ENCODE measurements at places on chromosomes 2 and 18.
A peak's percentile ranks its signal among the peaks of the same experiment; 100 is the strongest.

- DNase-seq = peak; percentile 54
These were observed 3.3 kb upstream of the ZBTB7C start for GRCh38 chr18:48412339-48412929.

GRCh38 chr2:13052547-13052946, 335.8 kb downstream of the TRIB2 start:
- DNase-seq = no peak

GRCh38 chr18:50706651-50707050, 113.2 kb downstream of the MRO start:
- DNase-seq = no peak

DNA sequence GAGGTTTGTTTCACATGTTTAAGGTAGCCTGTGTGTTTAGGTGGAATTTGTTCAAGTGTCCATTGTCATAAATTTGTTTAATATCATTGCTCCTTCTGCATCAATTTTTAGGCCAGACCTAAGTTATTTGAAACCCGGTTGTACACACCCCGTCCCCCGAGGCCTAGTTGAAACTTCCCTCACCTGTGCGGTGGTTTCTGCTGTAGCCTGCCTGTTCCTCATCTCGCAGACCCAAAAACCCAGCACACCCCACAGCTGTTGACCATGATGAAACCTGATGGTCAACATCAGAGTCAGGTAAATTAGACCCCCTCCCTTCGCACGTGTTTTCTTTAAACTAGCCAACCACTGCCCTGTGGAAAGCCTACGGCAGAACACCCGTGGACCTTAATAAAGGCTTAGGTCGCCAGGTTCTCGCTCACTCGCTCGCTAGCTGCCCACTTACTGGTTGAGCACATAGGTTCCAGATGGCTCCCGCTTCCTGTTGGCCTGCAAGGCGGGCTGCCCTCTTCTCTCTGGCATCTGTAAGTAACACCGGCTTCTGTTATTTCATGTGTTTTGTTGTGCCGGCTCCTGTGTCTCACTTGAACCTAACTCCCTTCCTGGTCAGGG, 64.4 kb downstream of the EML6 start:
- DNase-seq = no peak

- no peak for DNase-seq
These were observed 71.3 kb upstream of the PPM1B start for GRCh38 chr2:44097322-44097907.

GRCh38 chr2:122238006-122238559, 482.6 kb downstream of the TSN start:
- no peak for DNase-seq

DNA sequence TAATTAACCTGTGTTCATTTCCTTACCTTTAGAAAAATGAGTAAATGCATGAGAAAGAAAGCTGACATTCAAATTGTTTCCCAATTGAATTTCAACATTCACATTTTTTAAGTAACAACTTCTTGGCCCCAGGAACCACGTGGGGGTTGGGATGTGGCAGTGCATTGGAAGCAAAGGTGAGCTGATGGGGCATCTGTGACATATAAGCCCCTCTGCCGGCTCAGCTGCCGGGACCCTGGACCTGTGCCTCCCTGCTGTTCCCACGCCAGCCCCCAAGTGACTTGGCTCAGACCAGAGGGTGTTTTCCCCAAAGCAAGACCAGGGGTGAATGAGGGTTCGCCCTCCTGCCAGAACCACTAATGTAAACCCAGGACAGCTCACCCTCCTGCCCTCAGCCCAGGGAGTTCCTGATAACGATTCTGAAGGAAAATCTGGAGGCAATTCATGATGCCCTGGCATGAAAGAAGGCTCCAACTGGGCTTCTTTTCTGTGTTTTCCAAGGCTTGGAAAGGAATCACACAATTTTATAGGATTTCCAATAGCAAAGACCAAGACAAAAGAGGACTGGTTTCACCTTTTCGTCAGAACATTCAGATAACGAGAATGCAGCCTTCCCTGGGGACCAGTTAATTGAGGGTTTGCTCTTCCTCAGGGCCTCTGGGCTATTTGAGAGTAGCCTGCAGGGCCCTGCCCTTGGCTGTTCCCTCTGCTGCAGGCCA, 193.2 kb upstream of the TWIST2 start:
- no peak for DNase-seq

DNA sequence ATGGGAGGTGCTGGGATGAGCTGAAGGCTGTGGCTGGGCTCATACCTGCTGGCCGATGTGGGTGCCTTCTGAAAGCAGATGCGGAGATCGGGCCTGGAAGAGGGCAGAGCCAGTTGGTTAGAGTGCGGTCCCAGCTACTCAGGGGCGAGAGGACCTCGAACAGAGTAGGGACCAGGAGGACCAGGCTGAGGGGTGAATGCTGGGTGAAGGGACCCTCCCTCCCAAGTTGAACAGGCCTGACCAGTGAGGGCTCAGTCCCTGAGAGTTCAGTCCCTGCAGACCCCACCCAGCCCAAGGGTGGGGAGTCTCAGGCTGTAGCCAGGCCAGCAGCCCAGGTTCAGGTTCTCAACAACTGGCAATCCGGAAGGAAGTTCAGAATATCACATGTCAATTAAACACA, 232.8 kb upstream of the HS6ST1 start:
- no peak for DNase-seq

DNA sequence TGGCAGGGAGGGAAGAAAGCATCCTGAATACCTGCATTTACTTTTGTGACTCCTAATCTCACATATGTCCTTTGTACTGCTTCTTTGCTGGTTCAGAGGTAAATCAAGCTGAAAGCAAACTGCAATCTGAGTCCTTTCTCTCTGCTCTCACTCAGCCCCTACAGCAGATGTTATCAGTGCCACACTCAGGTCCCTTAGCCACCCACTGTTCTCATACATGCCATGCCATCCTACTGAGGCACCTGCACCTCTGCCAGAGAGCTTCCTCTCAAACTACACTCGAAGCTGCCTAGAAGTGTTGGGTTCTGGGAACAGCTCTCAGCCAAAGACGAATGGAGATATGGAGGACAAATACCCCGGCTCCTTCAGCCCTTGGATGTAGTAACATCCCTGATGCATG, 244.5 kb downstream of the TXNL1 start:
- DNase-seq = no peak

GRCh38 chr2:1591978-1592907, 152.1 kb downstream of the PXDN start:
- DNase-seq = no peak

- no peak for DNase-seq
These were observed 680.8 kb downstream of the NYAP2 start for GRCh38 chr2:226080334-226080733.

DNA sequence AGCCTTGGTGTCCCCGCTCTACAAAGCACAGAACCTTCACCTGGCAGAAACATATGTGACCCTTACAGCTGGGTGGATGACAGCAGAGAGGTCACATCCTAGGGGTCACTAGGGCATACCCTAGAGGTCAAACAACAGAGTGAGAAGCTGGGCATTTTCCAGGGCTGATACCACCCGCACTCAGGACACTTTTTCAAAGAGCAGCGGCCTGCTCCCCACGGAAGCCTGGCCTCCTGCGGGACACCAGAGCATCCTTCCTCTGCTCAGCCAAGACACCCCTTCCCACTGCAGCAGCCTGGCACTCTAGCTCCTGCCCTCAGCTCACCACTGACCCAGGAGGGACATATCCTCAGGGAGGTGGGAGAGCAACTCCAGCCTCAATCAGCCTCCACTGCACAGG, 86.0 kb downstream of the GALNT14 start:
- DNase-seq = no peak

- peak; percentile 48 for DNase-seq
These were observed 142.8 kb downstream of the NDUFA10 start for GRCh38 chr2:239882331-239882732.

DNA sequence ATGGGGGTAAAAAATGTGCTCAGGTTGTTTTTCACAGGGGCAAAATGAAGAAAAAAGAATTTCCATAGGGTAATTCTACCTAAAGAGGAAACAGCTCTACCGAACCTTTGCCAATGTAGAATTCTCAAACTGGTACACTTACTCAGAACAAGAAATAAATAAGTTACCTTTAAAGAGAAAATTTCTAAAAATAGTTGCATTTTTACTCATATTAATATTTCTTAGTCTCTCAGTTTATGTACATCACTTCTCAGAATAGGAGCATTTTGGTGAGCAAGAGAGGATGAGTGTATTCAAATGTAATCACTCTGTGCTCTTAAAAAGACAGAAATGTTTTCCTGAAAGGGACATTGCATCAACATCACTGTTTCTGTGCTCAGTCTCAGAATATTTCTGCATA, 574.7 kb upstream of the SLC8A1 start:
- DNase-seq = no peak

- no peak for DNase-seq
These were observed 333.7 kb downstream of the RND3 start for GRCh38 chr2:150153646-150154307.

GRCh38 chr2:32516567-32516966, 111.3 kb upstream of the TTC27 start:
- no peak for DNase-seq

GRCh38 chr2:210762604-210763588, 206.5 kb downstream of the CPS1 start:
- DNase-seq = no peak

GRCh38 chr2:142426064-142426463, 295.2 kb upstream of the LRP1B start:
- no peak for DNase-seq

DNA sequence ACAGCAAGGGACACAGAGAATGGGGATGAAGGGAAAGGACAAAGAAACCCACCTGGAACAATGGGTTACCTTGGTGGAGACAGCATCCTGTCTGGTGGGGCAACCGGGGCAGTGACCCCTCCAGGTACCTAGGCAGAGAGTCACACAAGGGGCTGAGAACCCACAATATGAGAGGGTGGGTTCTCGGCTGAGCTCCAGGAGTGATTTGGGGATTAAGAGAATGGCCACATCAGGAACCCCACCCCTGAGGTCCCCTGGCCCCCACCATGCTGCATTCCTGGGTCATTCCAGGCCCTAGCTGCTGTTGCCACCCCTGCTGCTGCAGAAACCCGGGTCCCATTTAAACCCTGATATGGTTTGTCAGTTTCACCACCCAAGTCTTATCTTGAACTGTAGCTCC, 172.3 kb downstream of the RTP5 start:
- no peak for DNase-seq

DNA sequence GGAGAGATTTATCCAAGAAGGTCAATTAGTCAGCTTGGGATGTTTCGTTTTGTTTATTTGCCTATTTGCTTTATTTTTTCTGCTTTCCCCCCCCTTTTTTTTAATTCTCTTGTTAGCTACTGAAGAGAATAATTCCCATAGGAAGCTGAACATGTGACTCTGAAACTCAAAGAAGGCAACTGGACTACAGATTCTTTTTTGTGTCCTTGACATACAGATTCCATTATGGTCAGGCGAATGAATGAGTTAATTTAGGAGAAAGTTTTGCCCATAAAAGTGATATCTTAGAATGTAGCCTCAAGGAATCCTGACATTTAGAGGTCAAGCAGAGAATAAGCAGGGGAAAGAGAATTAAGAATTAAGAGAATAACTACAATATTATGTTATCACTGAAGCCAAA, 514.2 kb upstream of the LINC00305 start:
- no peak for DNase-seq

- peak; percentile 74 for DNase-seq
These were observed 3.2 kb downstream of the TEKT4 start for GRCh38 chr2:94874277-94874997.

GRCh38 chr2:85648619-85649018, 19.4 kb downstream of the SFTPB start:
- peak; percentile 30 for DNase-seq

- DNase-seq = no peak
These were observed 164.7 kb downstream of the AGAP1 start for GRCh38 chr2:235658351-235659174.

GRCh38 chr2:44040365-44040764, 44.6 kb upstream of the LRPPRC start:
- no peak for DNase-seq

- DNase-seq = no peak
These were observed 39.5 kb upstream of the FLACC1 start for GRCh38 chr2:201396595-201396994.

- no peak for DNase-seq
These were observed 79.8 kb upstream of the SESTD1 start for GRCh38 chr2:179344280-179344964.

DNA sequence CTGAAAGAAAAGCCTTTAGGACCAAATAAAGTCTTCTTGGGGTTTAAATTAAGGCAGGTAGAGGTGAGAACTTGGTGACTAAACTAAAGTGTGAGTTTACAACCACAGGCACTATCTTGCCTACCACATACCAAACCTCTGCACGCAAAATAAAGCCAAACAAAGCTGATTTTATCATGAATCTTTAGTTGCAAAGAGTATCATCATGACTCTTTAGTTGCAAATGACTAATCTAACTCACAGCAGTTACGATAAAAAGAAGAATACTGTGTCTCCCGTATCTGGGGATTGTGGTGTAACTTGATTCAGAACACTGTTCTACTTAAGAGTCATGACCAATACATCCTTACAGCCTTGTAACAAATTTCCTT, 11.2 kb downstream of the CFAP210 start:
- peak; percentile 94 for DNase-seq

- no peak for DNase-seq
These were observed 95.5 kb downstream of the RDH14 start for GRCh38 chr2:18464913-18465312.
